ENCODE measurements at places on chromosomes 3 and 15. TPM values are rescaled to one million over a fixed set of nuclear protein-coding genes. Genes with fewer than 3 reads are reported as not detected.

DNA sequence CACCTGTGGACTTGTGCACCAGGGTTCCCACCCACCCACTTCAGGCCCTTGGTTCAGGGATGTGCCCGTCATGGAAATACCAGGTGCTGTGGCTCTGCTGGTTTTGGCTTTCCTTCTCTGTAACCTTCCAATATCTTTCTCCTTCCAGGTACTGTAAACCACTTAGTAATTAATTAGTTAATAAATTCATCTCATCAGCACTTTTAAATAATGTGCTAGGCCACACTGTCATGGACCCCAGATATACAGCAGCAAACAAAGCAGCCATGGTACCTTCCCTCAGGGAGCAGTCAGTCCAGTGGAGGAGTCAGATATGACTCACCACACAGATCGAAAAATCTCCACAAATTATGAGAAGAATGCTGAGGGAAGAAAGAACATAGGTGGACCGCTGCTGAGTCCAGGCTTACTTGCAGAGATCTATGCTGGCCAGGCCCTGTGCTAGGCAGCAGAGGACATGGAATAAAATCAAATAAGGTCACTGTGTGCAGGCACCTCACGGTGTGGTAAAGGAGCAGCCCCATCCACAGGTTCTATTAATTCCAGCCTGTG, 6.8 kb upstream of the GATA2 start:
- no peak for DNase-seq

DNA sequence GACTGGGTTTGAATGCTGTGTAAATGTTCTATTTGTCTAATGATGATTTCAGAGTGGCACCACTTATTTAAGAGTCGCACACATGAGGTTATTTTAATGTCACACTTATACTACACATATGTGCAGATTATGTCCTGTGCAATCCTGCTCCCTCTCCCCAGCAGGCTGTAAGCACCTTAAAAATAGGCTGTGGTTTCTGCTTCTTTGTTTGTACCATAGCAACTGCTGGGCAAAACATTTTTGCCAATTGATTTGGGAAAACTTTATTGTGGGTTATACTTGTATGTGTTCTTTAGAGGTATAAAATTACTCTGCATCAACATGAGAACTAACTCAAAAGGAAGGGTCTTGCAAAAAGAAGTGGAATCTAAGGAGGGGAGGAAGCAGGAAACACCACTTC, 318.5 kb downstream of the NTRK3 start:
- no peak for DNase-seq

- no peak for DNase-seq
Observed at GRCh38 chr3:192303235-192303634, 424.1 kb downstream of the FGF12 start.

DNA sequence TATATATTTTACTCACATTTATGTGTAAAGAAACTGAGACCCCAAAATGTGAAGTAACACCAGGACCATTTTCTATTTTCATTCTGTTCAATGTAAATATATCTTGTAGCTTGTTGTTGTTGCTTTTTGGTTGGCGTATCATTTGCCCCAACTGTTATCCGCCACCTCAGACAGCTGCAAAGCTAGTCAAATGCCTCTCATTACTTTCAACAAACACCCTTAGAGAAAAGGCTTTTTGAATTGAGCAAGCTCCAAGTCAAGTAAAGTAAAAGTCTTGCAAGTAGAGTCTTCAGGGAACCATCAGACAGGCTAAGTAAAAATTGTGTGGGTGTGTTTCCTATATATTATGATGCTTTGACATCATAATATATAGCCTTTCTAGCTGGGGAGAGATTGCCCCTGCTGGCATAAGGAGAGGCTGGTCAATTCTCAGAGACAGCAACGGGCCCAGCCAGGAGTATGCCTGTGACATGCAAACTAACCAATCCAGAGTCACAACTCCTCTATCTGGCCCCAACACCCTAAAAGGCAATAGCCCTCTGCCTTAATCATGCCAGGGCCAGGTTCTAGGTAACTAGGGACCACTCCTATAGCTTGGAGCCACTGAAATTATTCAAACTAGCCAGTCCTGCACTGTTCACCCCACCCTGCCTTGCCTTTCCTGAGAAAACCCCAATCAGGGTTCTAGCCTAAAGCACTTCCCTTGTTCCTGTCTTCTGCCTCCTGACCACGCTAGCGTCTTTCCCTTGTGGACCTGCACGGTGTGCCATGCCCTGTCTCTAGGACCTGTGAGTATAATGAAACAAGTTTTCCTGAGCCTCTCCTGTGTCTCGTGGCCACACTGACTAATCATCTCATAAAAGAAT, 75.6 kb downstream of the RAD18 start:
- DNase-seq, result no peak

Gene CDCP1
- total RNA-seq, result 0.81 TPM

Gene INSYN1
- total RNA-seq, result 3.6 TPM

Data from sigmoid colon (tissue), 7 donors.